ENCODE measurements at places on chromosomes 3 and 15.

GRCh38 chr3:117117188-117117936, 407.8 kb downstream of the TUSC7 start:
- DNase-seq = no peak

DNA sequence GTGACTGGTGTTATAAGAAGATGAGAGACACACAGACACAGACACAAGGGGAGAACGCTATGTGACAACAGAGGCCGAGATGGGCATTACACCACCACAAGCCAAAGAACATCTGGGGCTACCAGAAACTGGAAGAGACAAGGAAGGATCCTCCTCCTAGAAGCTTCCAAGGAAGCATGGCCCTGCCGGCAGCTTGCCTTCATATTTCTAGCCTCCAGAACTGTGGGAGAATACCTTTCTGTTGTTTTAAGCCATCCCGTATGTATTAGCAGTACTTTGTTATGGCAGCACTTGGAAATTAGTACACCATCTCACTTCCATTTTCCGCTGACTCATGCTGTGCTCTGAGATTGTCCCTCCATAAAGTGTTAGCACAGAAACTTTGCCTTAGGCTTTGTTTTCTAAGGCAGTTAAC, 38.7 kb upstream of the CA12 start:
- no peak for DNase-seq

DNA sequence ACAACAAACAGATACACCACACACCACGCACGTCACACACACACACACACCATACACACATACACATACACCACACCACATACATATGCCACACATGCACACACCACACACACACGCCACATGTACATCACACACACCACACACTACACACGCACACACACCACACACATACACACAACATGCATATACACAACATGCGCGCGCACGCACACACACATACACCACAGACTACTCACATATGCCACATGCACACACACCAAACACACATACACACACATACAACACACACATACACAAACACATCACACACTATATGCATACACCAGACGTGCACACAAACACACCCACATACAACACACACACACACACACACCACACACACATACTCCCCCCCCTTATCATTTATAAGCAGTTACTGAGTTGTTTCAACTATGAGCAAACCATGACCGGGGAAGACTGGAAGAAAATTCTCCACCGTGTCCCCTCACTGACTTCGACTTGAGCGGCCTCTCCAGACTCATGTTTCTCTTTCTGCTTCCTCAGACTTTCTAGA, 126.7 kb upstream of the IQSEC1 start:
- no peak for DNase-seq

GRCh38 chr3:153069598-153070510, 92.2 kb upstream of the RAP2B start:
- DNase-seq = no peak

GRCh38 chr3:126202680-126203079, 22.3 kb upstream of the ALDH1L1 start:
- no peak for DNase-seq

GRCh38 chr3:50853936-50854335, 179.2 kb downstream of the DOCK3 start:
- no peak for DNase-seq

GRCh38 chr3:31832551-31832950, 148.5 kb downstream of the OSBPL10 start:
- DNase-seq = no peak

GRCh38 chr3:167521006-167521355, 47.1 kb upstream of the SERPINI2 start:
- DNase-seq = no peak

DNA sequence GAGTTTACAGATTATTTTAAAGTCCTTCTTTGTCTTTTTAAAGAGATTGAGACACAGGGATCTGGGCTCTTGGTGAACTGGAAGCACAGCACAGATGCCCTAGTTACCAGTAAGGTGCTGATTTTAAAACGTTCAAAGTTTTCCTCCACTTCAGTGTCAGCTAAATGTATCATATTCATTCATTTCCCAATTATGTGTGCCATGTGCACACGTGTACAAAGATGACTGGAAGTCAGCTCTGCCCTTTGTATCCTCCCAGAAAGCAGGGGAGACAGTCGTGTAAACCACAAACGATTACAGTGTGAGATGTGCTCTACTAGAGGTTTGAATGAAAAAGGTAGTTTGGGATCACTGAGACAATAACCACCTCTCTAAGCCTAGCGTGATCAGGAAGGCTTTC, 730 bp downstream of the ZKSCAN7 start:
- no peak for DNase-seq

DNA sequence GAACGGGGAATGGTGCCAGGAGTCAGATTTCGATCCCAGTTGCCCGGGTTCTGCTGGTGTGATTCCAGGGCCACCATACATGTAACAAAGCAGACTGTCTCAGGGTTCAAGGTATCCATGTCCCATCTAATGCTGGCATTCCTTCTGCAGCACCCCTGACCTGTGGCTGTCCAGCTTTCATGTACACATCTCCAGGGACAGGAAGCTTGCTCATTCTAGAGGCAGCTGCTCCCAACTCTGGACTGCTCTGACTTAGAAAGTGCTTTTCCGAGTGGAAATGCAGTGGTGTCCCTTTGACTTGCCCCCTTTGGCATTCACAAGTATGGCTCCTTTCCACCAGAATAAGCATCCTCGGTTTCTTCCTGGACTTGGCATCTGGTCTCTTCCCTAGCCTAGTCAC, 30.9 kb downstream of the PML start:
- DNase-seq = no peak

- no peak for DNase-seq
These were observed 665 bp downstream of the PIGB start for GRCh38 chr15:55319537-55320237.

GRCh38 chr3:62265528-62265927, 107.8 kb downstream of the FEZF2 start:
- DNase-seq = no peak

GRCh38 chr15:24777307-24777706, 101.7 kb downstream of the NPAP1 start:
- DNase-seq = no peak

GRCh38 chr15:62067448-62068044, 769 bp downstream of the C2CD4A start:
- no peak for DNase-seq

- DNase-seq = no peak
These were observed 71.7 kb downstream of the TNIK start for GRCh38 chr3:171388527-171388926.

GRCh38 chr3:67145738-67146137, 147.6 kb downstream of the KBTBD8 start:
- DNase-seq = no peak
